Stomach (tissue), 19 donors: ENCODE measurements at places on chromosomes 3 and 15. TPM values are rescaled to one million over a fixed set of nuclear protein-coding genes. Genes with fewer than 3 reads are reported as not detected.

Gene TMIE
- total RNA-seq, result 0.55 TPM

Gene ERC2
- total RNA-seq, result not detected

DNA sequence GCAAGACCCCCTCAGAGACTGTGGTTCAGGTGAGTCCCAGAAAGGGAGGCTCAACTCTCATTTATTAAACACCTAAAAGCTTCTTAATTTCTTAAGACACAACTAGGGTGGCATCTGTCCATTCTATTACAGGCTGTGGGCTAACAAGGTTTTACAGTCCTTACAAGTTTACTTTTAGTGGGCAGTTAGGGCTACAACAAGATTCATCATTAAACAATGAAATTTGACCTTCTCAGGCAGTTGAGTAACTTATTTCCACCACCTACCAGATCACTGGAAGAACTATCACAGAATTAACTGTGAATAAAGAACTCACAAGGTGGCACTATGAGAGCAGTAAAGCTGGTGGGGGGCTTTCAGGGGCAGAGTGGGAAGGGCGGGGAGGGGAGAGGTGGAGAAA is 132.6 kb downstream of the PLD1 start:
- DNase-seq, result no peak

DNA sequence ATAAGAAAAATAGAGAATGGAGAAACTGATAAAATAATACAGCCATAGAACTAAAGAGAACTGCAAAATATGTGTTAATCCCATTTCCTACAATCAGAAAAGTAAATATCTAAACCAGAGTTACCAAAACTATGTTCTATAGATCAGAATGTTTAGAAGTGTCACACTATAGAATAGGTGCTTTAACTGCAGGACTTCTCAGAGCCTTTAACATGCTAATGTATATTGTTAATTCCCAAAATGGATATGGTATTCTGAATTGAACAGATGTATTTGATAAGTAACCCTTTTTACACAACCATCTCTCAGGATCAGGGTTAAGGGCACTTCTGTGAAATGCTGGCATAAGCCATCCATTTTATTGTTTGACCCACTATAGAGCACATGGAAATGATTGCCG is 200.3 kb downstream of the SHOX2 start:
- DNase-seq, result no peak
